ENCODE measurements at places on chromosomes 5 and 9. TPM values are rescaled to one million over a fixed set of nuclear protein-coding genes. Genes with fewer than 3 reads are reported as not detected.
A peak's percentile ranks its signal among the peaks of the same experiment; 100 is the strongest.

DNA sequence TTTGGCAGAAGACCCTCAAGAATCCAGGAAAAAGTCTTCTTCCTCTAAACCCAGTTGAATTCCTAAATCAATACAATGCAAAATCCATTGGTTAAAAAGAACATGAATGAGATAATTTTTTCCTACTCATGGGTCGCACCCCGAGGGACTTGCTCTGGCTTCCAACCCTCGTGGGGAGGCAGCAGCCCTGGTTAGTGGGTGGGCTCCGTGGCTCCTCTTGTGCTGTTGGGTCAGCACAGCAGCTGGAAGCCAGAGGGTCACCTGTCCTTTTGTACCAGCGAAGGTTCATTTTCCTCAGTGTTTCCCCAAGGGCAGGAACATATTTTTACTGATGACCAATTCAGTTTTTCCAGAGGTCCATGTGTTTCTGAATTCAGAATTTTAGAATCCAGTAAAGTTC, 120.6 kb upstream of the S1PR3 start:
- H3K4me3 ChIP-seq, result no peak overlapping the region
- peaks cover 5% of the 10 kb centered on the region for H3K4me1 ChIP-seq
- no peaks in the 10 kb centered on the region for H3K27me3 ChIP-seq
- no peak for DNase-seq
- H3K27ac ChIP-seq, result no peak overlapping the region

GRCh38 chr5:34626036-34626435, 30.1 kb upstream of the RAI14 start:
- no peaks in the 10 kb centered on the region for H3K36me3 ChIP-seq
- no peaks in the 10 kb centered on the region for H3K27me3 ChIP-seq
- H3K27ac ChIP-seq, result no peak overlapping the region
- H3K4me3 ChIP-seq, result no peak overlapping the region
- DNase-seq, result no peak
- H3K4me1 ChIP-seq, result peaks cover 3% of the 10 kb centered on the region

DNA sequence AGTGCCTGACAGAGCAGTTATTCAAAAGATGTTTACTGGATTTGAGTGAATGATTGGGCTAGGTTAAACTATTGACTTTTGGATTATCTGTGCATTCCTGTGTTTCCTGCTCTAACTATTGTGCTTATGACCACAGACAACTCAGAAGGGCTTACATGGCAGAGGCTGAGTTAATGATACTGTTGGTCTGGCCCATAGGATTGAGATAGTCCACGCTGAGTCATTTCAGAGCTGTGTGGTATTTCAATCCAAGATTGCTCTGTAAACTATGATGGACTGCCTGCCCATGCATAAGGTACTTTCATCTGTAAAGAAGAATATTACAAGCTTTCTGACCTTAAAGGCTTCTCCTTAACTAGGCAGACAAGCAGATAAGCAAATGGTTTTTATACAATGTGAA, 49.1 kb upstream of the SLIT3 start:
- no peak overlapping the region for H3K4me3 ChIP-seq
- H3K27ac ChIP-seq, result no peak overlapping the region
- H3K36me3 ChIP-seq, result no peaks in the 10 kb centered on the region

- no peak overlapping the region for H3K4me3 ChIP-seq
- no peak overlapping the region for H3K27ac ChIP-seq
- no peaks in the 10 kb centered on the region for H3K27me3 ChIP-seq
- H3K36me3 ChIP-seq, result no peaks in the 10 kb centered on the region
- DNase-seq, result peak; percentile 46
- H3K4me1 ChIP-seq, result no peaks in the 10 kb centered on the region
Measured at GRCh38 chr9:132201139-132201538, 39.3 kb downstream of the NTNG2 start.

GRCh38 chr5:136525597-136525996, 160.3 kb upstream of the TRPC7 start:
- no peak overlapping the region for H3K27ac ChIP-seq
- DNase-seq, result no peak
- no peaks in the 10 kb centered on the region for H3K36me3 ChIP-seq

DNA sequence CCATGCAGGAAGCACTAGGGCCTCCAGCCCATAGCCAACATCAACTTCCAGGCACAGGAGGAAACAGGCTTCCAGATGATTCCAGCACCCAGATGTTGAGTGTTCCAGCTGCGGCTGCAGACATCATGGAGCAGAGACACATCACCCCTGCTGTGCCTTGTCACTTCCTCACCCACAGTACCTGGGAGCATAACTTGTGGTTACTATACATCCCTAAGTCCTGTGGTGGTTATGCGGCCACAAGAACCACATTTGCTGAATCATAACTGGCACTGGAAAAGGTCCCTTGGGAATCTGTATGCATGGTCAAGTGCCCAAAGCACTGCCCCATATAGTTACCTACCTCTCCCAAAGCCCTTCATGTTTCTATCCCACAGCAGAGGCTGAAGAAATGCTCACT, 56.6 kb downstream of the WHRN start:
- DNase-seq, result no peak
- no peak overlapping the region for H3K27ac ChIP-seq
- H3K27me3 ChIP-seq, result no peaks in the 10 kb centered on the region
- no peaks in the 10 kb centered on the region for H3K36me3 ChIP-seq
- H3K4me3 ChIP-seq, result no peak overlapping the region

GRCh38 chr5:4145511-4145910, 549.9 kb downstream of the IRX1 start:
- H3K36me3 ChIP-seq, result no peaks in the 10 kb centered on the region
- no peak for DNase-seq
- no peak overlapping the region for H3K27ac ChIP-seq
- H3K4me1 ChIP-seq, result no peaks in the 10 kb centered on the region
- H3K27me3 ChIP-seq, result no peaks in the 10 kb centered on the region

- peak; percentile 45 for DNase-seq
- H3K36me3 ChIP-seq, result peaks cover 4% of the 10 kb centered on the region
- H3K27me3 ChIP-seq, result no peaks in the 10 kb centered on the region
Measured at GRCh38 chr5:78008356-78008967, 232.3 kb upstream of the TBCA start.

DNA sequence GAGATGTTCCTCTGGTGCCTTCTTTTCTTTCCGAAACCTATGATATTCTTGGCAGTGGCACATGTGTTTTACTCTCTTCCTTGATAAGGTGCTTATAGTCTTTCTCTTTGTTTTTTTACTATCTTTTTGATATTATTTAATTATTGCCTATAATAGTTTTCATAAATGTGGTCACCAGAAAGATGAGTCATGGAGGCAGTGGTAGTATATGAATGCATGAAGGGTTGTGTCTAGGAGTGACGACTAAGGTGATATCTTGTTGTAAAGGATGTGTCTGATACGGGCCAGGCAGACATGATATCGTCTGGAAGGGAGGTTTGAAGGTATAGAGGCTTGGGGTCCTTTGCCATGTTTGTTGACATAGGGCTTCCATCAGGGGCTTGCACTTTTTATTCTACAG, 36.8 kb downstream of the SLC44A1 start:
- no peak overlapping the region for H3K4me3 ChIP-seq
- no peaks in the 10 kb centered on the region for H3K27me3 ChIP-seq
- H3K36me3 ChIP-seq, result no peaks in the 10 kb centered on the region
- no peaks in the 10 kb centered on the region for H3K4me1 ChIP-seq
- no peak for DNase-seq

DNA sequence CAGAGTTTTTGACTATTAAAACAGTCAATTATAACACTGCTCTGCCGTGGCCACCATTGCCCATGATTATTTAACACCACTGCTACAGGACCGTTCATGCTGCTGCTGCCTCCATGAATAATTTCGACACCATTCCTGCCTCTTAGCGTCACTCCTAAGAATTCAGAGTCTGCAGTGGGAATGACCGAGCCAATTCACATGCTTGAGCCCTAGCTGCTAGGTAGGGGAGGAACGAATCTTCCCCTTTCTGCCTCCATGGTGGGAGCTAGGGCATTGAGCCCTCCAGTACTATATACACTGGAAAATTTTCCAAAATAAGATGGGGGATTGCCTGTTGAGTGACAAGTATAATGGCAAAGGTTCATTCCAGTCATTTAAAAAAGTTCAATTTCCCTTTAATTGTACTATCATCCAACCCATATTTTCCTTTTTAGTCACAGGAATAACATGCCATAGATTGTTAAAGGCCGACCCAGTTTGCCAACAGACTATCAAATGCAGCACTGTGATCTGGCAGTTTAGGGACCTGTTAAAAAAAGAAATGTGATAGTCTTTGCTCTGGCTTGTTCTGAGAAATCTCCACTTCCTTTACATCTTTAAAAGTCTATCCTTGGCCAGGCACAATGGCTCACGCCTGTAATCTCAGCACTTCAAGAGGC, 13.5 kb upstream of the B4GALT1 start:
- H3K4me3 ChIP-seq, result no peak overlapping the region
- H3K36me3 ChIP-seq, result no peaks in the 10 kb centered on the region
- peaks cover under 1% of the 10 kb centered on the region for H3K4me1 ChIP-seq
- DNase-seq, result no peak
- H3K27ac ChIP-seq, result peak overlapping the region; percentile 24

DNA sequence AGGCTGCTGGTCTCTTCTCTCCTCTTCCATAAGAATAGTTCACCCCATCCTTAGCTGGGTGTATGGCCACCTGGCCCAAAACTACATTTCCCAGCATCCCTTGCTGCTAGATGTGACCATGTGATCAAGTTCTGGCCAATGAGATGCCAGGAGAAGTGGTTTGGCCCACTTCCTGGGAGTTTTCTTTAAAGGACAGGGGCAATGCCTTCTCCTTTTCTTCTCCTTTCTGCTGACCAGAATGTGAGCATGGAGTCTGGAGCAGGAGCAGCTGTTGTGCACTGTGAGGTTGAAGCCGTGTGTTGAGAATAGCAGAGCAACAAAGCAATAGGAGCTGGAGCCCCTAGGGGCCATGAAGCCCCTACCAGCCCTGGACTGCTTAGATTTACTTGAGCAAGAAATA, 36.8 kb downstream of the C9orf50 start:
- peak overlapping the region; percentile 49 for H3K27ac ChIP-seq
- H3K4me1 ChIP-seq, result peaks cover 4% of the 10 kb centered on the region
- H3K36me3 ChIP-seq, result no peaks in the 10 kb centered on the region
- H3K4me3 ChIP-seq, result no peak overlapping the region
- H3K27me3 ChIP-seq, result no peaks in the 10 kb centered on the region
- peak; percentile 60 for DNase-seq

- peaks cover 2% of the 10 kb centered on the region for H3K4me1 ChIP-seq
- no peak for DNase-seq
- no peaks in the 10 kb centered on the region for H3K27me3 ChIP-seq
- no peaks in the 10 kb centered on the region for H3K36me3 ChIP-seq
- H3K27ac ChIP-seq, result no peak overlapping the region
Measured at GRCh38 chr5:4740156-4740555, 400.0 kb upstream of the ADAMTS16 start.

GRCh38 chr5:56565644-56566043, 249.7 kb upstream of the MAP3K1 start:
- H3K4me3 ChIP-seq, result no peak overlapping the region
- H3K27ac ChIP-seq, result no peak overlapping the region
- DNase-seq, result no peak
- no peaks in the 10 kb centered on the region for H3K27me3 ChIP-seq
- no peaks in the 10 kb centered on the region for H3K4me1 ChIP-seq

- DNase-seq, result no peak
- H3K4me3 ChIP-seq, result no peak overlapping the region
- H3K27me3 ChIP-seq, result no peaks in the 10 kb centered on the region
- no peaks in the 10 kb centered on the region for H3K36me3 ChIP-seq
- no peak overlapping the region for H3K27ac ChIP-seq
- H3K4me1 ChIP-seq, result peaks cover 7% of the 10 kb centered on the region
Measured at GRCh38 chr5:113808956-113809355, 295.5 kb downstream of the YTHDC2 start.

- H3K27me3 ChIP-seq, result no peaks in the 10 kb centered on the region
- H3K27ac ChIP-seq, result no peak overlapping the region
- H3K36me3 ChIP-seq, result no peaks in the 10 kb centered on the region
- DNase-seq, result no peak
Measured at GRCh38 chr5:85896514-85896913, 721.2 kb upstream of the COX7C start.

- no peak overlapping the region for H3K4me3 ChIP-seq
- H3K27ac ChIP-seq, result no peak overlapping the region
- H3K4me1 ChIP-seq, result peaks cover 30% of the 10 kb centered on the region
Measured at GRCh38 chr9:136002881-136003280, 41.7 kb upstream of the UBAC1 start.

Gene STC2
- 6.6 TPM for total RNA-seq

Gene PCDHGA8
- 7.3 TPM for total RNA-seq

Gene RGMB
- total RNA-seq, result 31.7 TPM

Gene BTNL8
- total RNA-seq, result 1.5 TPM

Gene SIT1
- 0.92 TPM for total RNA-seq

Gene QRFP
- total RNA-seq, result not detected

Gene SH2D3C
- 34.5 TPM for total RNA-seq

Gene SPINK7
- total RNA-seq, result not detected

Gene ANKRD20A1
- 0.80 TPM for total RNA-seq

Gene WDR31
- total RNA-seq, result 7.0 TPM

Gene HAPLN1
- 0.03 TPM for total RNA-seq

Gene COQ4
- total RNA-seq, result 32.4 TPM
